ENCODE measurements at places on chromosomes 11 and 22.
A peak's percentile ranks its signal among the peaks of the same experiment; 100 is the strongest.

DNA sequence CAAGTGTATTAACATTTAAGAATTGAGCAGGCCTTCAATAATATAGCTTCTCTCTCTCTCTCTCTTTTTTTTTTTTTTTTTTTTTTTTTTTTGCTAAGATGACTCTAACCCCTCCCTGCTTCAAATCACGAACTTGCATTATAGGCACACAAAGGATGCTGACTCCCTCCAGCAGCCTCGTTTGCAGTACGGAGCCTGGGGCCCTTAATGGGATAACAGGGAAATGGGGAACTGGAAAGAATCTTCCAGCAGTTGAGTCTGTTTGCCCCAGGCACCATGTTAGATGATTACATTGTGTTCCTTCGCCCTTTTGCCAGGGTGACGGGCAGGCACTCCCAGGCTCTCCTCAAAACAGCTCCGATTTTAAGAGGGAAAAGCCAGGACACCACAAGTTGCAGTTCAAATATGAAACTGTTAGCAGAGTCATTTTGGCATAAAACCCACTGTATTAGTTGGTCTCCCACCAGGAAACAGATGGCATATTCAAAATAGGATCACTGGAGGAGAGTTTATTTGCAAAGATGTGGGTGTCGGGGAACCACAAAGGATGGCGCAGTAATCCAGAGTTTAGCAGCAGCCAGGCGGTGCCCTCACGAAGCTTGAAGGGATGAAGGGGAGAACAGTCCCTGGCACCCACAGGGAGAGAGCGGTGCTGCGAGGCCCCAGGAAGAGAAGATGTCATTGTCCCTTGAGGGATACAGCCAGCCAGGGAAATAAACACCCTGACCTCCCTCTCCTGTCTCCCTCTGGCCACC, 26.5 kb upstream of the TREH start:
- DNase-seq: no peak

DNA sequence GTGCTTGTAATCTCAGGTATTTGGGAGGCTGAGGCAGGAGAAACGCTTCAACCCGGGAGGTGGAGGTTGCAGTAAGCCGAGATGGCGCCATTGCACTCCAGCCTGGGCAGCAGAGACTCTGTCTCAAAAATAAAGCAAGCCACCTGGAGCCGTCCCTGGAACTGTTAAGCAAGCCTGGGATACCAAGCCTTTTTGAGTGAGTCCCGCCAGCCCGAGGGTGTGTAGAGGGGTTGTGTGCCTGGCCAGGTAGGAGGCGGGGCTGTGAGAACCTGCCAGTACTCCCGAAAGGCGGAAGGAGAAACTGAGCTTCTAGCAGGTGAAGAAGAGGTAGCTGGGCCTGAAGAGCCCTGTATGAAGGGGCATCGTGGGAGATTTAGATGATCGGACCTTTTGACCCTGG, 52.4 kb downstream of the TRIOBP start:
- DNase-seq: no peak

- DNase-seq: no peak
Observed at GRCh38 chr11:77449060-77449521, 24.8 kb downstream of the PAK1 start.

GRCh38 chr11:46741600-46742484, 22.8 kb downstream of the F2 start:
- no peak for DNase-seq

DNA sequence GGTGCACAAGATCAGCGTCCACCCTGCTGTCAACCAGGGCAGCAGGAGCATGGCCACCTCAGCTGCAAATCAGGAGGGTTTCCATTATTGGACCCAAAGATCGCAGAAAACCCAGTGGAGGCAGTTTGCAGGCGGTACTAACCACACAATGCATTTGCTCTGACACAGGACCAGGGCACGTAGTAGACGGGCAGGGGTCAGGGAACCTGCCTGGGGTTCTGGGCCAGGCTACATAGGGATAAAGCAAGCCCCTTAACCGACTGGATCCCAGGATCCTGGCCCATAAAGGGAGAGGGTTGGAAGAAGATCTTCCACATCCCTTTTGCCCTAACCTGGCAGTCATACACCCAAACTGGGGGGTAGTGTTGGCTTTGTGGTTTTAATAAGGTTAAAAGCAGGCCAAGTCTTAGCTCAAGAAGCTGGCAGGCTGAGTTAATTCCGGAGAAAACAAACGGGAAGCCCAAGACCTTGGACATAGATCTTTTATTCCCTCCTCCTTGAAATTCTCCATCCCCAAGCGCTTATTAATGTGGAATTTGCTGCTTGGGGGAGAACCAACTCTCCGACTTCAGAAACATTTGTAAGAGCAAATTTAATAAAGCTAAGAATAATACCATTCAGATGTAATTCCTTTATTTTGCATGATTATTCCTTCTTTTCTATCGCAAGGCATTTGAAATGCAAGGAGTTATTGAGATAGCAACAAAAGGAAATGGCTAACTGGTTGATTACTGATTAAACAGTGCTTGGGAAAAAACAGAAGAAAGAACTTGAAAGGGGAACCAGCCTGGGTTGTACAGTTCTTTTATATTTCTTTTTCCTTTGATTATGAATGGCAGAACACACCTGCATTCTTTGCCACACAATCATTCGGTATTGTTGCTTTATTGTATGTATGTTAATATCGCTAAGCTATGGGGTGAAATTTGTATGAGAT, 6.3 kb upstream of the ARHGAP8 start:
- DNase-seq: no peak

- DNase-seq: peak; percentile 33
Observed at GRCh38 chr11:45252134-45252856, 33.8 kb downstream of the SYT13 start.

DNA sequence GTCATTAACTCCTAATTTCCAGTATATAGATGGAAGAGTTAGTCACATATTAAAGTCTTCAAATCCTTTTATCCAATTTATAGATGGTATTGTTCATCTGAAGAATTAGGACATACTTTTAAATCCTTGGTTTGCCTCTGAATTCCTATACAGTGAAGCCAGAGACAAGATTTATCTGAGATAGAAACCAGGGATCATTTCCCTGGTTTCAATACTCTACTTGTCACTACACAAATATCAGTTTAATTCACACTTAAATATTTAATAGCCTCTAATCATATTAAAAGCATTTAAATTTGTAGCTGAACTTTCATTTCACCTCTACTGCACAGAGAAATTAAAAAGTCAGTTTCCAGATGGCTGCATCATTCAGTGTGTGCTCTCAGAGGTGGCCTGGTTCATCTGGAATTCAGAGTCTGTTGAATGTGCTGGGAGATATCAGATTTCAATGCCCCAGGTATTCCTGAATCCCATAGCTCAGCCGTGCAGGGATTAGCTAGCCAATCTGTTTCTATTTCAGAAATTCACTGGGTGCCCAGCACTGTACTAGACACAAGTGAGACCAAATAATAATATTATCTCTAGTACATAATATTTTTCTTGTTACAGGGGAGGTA, 344.3 kb downstream of the AASDHPPT start:
- DNase-seq: no peak

DNA sequence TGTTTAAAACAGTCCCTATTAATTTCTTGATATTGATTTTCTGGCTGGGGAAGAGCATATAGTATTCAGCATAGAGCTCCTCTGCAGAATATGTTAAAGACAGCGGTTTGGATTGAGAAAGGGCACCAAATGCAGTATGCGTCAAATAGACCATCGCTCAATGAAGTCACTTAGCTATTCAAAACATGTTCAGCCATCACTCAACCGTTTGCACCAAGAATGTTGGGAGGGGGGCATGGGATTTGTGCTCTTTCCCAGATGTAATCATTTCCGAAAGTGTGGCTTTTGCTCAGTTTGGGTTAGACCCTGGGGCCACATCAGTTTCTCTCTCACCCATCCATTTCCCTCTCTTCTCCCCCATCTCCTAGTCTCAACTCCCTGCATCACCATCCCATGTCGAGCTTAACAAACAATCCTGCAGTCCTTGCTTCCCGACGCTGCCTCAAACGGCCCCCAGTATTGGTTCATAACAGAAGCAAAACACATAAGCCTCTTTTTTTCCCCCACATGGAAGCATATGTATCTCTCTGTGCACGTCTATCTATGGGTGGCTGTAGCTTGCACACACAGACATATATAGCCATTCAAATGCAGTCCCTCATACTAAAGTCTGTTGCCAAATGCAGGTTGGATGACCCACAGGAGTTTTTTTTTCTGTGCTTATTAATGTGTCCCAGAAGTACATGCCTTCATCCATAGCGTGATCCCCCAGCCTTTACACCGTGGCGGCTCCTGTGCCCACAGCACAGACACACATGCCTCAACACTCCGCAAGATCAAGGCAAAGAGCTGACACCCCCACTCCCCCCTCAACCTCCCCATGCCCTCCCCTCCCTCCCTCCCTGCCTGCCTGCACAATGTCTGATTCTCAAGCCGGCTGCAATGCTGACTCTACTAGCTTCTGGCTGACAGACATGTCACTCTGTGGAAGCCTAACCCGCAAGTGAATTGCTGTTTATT, 2.6 kb downstream of the CACNG2 start:
- DNase-seq: no peak

GRCh38 chr11:61890529-61891330, 615 bp downstream of the FADS3 start:
- peak; percentile 47 for DNase-seq

- peak; percentile 18 for DNase-seq
Observed at GRCh38 chr22:38657045-38657909, 839 bp downstream of the CBY1 start.

DNA sequence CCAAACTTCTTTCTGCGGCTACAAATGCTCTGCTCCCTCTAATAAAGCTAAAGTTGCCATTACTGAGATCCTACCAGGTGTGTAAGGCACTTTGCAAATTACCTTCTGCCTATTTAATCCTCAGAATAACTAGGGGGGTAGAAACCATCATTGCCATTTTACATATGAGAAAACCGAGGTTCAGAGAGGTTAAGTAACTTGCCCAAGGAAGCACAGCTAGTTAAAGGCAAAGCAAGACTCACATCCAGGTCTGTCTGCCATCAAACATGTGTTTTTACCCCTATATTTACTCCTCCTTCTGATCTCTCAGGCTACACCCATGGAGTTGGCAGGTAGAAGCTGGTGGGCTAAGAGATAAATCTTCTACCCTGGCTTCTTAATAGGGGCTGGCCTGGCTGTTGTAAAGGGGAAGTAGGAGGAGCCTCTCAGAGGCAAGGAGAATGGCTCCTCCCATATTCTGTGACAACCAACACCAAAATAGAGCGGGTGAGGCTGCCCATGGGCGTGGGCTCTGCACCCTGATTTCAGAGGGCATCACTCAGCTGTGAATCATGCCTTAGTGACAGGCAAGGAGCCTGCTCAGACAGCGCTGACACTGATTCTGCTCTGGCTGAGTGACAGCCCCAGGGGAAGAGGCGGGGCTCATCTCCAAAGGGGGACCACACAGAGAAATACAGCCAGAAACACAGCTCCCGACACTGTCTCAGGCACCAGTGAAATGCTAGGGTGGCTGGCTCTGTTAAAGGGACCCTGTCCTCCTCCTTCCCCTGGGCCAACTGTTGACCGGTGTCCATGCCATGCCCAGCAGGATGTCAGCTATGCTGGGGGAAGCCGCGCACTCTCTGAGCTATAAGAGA, 106.8 kb downstream of the ABTB2 start:
- DNase-seq: peak; percentile 85
